Stimulated activated CD8-positive, alpha-beta memory T cell treated with anti-CD3 and anti-CD28 coated beads, Interleukin-15, amount 100 ng/mL, for 24 hours (primary cell): ENCODE measurements at places on chromosomes 2 and 18.

GRCh38 chr2:56211048-56211447 lies 27.3 kb downstream of the CCDC85A start:
- no peak for DNase-seq

- DNase-seq: no peak
Measured at GRCh38 chr2:127389778-127390435, 2.1 kb upstream of the MAP3K2 start.

GRCh38 chr2:210195101-210195852 lies 24.1 kb upstream of the KANSL1L start:
- no peak for DNase-seq

DNA sequence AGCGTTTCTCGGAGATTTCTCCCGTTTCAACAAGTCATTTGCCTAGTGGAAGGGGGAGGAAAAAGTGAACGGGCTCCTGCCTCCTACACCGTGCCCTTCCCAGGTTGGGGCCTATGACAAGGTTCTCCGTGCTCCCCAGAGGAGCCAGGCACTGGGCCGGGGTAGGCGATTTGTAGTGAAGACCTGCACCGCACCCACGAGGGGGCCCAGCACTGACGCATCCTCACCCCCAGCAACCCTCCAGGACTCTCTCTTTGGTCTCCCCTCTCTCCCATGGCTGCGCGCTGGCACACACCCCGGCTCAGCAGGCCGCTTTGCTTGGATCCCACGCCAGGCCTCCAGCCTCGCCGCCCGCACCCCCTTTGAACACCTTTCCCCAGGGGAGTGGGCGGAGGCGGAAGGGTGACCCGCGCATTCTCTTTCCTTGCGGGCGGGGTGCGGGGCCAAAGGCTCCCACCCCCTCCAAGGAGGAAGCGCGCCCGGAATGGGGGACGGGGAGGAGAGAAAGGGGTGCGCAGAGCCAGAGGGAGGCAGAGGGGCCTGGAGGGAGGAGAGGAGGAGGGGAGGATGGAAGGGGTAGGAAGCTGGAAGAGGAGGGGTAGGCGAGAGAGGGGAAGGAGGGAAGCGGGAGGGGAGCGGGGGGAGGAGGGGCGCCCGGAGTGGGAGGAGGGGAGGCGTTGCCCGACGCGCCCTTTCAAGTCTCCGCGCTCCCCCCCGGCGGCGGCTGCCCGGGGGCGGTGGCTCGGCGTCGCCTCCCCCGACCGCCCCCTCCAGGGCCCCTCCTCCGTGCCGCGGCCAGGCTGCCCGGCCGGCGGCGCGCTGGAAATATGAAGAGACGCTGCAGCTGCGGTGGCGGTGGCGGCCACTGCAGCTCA lies at the start of gene APCDD1:
APCDD1 (plus strand) TSS at position 830 of the 875 bp plus-strand sequence. CDS start 347 bp downstream, outside the sequence.
- no peak for DNase-seq

GRCh38 chr18:46222710-46223360 lies 118.7 kb downstream of the HAUS1 start:
- DNase-seq: no peak

- no peak for DNase-seq
Measured at GRCh38 chr2:20643826-20644225, 7.1 kb downstream of the HS1BP3 start.

DNA sequence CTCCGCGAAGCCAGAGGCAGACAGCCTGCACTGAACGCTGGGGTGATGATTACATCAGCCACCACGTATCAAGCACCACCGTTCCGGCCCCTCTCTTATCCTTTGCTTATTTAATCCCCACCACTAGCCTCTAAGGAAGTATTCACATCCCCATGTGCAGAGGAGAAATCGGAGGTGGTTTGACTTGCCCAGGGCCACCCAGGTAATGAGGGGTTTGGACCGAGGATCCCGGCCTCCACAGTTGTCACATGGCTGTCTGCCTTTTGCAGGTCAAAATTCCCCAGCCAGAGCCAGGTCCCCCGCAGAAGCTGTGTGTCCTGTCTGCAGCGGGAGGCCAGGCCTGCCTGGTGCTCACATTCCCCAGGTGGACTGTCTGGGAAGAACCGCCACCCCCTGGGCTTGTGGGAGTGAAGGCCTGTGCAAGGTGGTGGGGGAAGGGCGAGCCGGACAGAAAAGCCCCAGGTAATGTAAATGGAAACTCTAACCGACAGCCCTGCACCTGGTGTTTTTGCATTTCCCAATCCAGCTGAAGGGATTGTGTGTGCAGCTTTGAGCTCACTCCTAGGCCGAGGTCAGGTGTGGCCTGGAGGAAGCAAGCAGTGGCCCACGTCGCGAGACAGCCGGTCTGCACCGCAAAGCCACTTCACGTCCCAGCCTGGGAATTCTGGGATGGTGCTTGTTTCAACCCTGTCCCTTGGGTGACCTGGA lies 108.5 kb upstream of the ID2 start:
- no peak for DNase-seq

DNA sequence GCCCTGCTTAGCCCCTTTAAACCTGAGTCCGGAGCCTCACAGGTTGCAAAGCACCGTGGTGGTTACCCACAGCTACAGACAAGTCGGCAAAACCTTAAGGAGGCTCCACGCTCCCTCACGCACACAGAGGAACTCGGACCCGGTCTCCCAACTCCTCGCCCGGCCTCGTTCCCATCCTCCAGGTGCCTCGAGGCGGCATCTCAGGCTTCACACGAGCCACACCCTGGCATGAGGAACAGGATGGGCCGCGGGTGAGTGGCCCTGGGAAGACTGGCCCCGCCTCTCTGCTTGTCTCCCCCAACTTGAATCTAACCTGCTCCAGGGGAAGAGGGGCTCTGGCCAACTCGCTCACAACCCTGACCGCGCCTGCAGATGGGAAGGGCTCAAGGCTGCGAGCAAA lies 97.4 kb downstream of the EIPR1 start:
- no peak for DNase-seq
